ENCODE measurements at places on chromosomes 16 and 17. TPM values are rescaled to one million over a fixed set of nuclear protein-coding genes. Genes with fewer than 3 reads are reported as not detected.
A peak's percentile ranks its signal among the peaks of the same experiment; 100 is the strongest.

DNA sequence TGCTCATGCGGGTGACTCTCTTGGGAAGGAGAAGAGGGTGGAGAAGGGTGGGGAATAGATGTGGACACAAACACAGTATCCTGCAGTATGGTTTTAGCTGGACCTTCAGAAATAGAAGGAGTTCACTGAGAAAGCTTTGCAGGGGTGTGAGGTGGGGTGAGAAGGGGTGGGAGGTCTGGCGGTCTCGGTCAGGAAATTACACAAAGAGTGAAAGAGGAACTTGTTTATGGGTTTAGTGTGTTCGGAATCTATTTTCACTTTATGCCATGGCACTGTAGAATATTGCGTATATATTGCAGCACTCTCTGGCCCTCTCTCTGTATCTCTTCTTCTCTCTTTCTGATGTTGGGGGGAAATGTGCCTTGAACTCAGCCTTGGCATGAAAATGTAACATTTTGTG, 148.2 kb upstream of the GOT2 start:
- DNase-seq: no peak

GRCh38 chr16:50038286-50038685, 13.3 kb downstream of the CNEP1R1 start:
- DNase-seq: no peak

RTN4RL1 gene
- total RNA-seq: 0.51 TPM

DNA sequence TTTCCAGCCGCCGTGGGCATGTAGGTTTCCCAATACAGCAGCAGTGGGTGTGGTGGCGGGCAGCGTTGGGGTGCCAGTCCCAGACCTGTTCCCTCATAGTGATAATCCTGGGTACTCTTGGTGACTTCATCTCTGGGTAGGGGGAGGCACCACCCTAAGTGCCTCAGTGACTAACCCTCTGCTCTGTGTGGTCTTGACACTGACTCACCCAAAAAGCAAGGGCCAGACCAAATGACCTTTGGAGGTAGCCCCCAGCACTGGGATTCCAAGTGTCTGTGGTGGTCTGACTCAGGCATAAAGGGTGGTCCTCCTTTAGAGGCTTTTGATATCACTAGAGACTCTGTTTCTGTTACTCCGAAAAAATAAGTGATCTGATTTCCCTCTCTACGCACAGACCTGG, 908 bp downstream of the CALB2 start:
- no peak for DNase-seq

- no peak for DNase-seq
These were observed 241.3 kb upstream of the ZFHX3 start for GRCh38 chr16:73289232-73289631.

KRT222 gene
- 0.33 TPM for total RNA-seq

GRCh38 chr16:49148410-49148809, 133.2 kb downstream of the CBLN1 start:
- no peak for DNase-seq

DNA sequence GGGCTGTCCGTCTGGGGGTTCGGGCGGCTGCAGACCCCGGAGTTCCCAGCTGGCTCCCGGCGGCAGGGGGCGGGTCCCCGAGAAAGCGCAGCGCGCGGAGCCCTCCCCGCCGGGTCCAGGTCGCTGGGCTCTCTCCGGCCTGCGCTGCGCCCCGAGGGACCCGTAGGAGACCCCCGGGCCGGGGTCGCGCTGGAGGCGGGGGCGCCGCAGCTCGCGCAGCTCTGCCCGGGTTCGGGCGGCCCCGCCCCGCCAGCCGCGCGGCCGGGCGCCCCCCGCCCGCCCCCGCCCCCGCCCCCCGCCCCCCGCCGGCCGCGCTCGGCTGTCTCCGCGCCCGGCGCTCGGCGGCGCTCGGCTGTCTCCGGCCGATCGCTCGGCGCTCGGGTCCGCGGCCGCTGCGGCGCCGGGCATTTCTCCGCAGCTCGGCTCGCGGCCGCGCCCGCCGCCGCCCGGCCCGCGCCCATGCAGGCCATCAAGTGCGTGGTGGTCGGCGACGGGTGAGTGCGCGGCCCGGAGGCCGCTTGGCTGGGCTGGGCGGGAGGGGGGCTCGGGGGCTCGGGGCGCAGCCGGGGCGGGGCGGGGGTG, at the start of gene RAC3:
TSS of gene RAC3 (plus strand) at position 376 of the 582 bp plus-strand sequence. CDS start at position 460, 84 bp downstream.
- DNase-seq: peak; percentile 21

GRCh38 chr16:56603589-56603988, 4.8 kb upstream of the MT2A start:
- DNase-seq: peak; percentile 37

GRCh38 chr17:51231999-51232398, 27.9 kb downstream of the MBTD1 start:
- no peak for DNase-seq

PKMYT1 gene
- 0.26 TPM for total RNA-seq

GGNBP2 gene
- 63.2 TPM for total RNA-seq

GRCh38 chr16:57946181-57946801, 24.6 kb downstream of the CNGB1 start:
- no peak for DNase-seq

DNA sequence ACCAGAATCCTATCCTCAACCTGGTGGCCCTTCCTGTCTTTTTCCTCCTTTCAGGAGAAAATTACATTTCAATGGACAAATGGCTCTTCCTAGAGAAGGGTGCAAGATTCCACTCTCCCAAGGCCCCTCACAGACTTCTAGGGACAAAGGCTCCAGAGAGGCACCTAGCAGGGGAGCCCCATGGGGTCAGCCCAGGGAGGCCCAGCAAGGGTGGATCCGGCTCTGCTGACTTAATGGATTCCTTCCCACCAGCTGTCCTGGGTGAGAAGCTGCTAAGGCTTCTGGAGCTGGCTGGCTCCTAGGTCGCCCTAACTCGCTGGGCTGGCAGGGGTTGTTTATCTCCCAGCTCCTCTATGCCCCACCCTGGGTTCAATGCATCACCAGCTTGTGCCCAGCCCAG, 152.4 kb downstream of the ZNF423 start:
- no peak for DNase-seq

DNA sequence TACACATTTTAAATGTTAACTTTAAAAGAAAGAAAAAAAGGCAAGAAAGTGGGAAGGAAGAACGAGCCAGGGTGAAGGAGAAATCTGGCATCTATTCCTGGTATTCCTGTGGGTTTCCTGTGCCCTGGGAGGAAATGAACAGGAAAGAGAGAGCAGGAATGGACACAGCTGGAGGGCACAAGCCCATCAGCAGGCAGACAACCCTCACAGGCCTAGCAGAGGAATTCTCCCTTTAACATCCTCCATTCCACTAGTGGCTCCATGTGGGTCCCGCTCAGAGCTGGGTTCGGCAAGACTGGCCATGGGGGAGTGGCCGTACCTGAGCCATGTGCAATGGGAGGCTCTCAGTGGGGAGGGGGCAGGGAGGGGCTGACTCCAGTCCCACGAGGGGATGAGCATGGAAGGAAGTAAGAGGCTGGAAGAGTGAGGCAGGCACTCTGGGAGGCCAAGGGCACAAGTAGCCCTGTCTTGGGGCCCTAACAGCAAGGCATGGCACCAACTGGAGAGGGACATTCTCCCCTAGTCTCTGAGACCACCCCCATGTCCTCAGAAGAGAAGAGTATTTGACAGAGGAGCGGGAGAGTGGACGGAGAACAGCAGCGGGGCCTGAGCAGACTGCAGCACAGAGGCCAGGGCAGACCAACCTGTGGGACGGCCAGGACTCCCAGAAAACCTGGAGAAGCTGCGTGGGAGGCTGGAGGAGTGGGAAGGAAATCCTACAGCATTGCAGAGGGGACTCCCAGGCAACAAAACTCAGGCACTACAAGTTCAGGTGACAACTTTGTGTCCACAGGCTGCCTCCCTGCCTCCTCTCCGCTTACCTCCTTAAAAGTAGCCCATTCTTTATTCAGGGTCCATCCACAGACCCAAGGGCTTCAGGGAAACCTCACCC, 30.2 kb downstream of the TK2 start:
- no peak for DNase-seq

ASPA gene
- total RNA-seq: 4.6 TPM

GRCh38 chr17:75325827-75326225, 36.6 kb upstream of the SLC25A19 start:
- peak; percentile 84 for DNase-seq

DNA sequence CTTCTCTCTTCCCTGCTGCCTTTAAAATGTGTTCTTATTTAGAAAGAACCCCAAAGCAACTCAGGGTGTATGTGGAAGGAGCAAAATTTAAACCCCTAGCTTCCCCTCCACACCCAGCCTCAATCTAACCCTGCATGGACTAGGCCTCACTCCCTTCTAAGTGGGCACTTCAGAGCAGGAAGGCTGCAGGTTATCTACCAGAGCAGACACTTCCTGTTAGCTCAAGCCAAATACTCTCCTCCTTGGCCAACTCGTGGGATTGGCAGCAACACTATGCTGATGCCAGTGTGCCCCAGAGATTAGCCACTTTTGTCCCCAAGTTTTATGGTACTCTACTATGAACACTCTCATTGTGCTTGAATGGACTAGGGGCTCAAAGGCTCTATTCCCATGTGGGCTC, 35.6 kb downstream of the CCDC42 start:
- no peak for DNase-seq

ARHGDIG gene
- total RNA-seq: 0.77 TPM

GRCh38 chr17:6868582-6868981, 37.1 kb upstream of the TEKT1 start:
- DNase-seq: peak; percentile 25

DNA sequence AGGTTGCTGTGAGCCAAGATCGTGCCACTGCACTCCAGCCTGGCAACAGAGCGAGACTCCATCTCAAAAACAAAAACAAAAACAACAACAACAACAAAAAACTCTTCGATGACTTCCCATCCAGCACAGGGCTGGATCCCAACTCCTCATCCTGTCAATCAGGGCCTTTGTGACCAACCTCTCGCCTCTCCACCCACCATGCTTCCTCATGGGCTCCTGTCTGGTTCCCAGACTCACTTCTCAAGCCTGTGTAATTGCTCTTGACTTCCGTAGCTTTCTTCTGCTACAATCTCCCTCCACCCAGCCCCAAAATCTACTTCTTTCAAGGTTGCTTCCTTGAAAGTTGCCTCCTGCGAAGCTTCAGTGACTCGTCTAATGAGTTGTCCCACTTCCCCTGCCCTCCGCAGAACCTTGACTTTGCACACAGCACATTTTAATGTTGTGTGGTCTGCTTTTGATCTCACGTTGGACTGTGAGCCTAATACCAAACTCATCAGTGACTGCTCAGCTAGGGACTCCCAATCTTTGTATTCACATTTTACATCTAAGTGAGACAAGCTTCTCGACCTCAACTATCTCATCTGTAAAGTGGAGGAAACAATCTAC, 936 bp upstream of the RASL10B start:
- DNase-seq: no peak

ACSM5 gene
- not detected for total RNA-seq

GRCh38 chr17:8121681-8122421, 2.1 kb downstream of the HES7 start:
- peak; percentile 60 for DNase-seq

GNAO1 gene
- 0.26 TPM for total RNA-seq

DNA sequence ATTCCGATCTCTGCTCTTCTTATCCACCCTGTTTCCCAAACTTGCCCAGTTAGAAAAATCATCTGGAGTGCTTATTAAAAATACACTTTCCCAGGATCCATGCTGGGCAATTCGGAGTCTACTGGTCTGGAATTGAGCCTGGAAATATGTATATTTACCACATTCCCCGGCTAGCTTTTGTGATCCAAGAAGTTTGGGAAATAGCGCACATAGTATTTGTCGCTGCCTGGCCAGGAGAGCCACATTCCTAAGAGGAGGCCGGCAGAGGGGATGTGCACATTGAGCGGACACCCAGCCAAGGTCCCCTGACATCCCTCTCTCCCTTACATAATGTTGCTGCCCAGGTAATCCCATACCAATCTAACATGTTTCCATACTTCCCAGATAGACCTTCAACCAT, 62.1 kb upstream of the TMEM97 start:
- DNase-seq: no peak

GRCh38 chr16:78890373-78890895, 710.1 kb downstream of the MAF start:
- DNase-seq: no peak

DNA sequence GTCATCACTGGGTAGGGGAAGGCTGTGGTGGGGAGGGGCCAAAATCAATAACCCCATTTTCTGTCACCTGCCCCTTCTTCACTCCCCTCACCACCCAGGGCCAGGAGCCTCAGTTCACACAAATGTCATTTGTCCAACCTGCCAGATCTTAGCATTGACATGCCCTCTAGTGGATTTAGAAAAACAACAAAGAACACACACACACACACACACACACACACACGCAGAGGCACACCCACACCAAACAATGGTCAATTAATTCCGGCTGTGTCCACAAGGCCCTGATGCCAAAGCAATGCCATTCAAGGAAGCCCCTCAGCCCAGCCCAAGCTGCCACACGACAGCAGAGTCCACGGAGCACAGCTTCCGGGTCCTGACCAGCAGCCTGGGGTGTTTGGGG, 68.4 kb downstream of the NOG start:
- no peak for DNase-seq

- DNase-seq: no peak
These were observed 7.1 kb downstream of the KRT13 start for GRCh38 chr17:41498276-41498675.

PLEKHM1 gene
- 27.9 TPM for total RNA-seq

OR1D5 gene
- not detected for total RNA-seq

- peak; percentile 54 for DNase-seq
These were observed at the start of gene CEP112 for GRCh38 chr17:66191593-66192377. Gene CEP112, minus strand, starts transcription at chr17:66192133.

DNA sequence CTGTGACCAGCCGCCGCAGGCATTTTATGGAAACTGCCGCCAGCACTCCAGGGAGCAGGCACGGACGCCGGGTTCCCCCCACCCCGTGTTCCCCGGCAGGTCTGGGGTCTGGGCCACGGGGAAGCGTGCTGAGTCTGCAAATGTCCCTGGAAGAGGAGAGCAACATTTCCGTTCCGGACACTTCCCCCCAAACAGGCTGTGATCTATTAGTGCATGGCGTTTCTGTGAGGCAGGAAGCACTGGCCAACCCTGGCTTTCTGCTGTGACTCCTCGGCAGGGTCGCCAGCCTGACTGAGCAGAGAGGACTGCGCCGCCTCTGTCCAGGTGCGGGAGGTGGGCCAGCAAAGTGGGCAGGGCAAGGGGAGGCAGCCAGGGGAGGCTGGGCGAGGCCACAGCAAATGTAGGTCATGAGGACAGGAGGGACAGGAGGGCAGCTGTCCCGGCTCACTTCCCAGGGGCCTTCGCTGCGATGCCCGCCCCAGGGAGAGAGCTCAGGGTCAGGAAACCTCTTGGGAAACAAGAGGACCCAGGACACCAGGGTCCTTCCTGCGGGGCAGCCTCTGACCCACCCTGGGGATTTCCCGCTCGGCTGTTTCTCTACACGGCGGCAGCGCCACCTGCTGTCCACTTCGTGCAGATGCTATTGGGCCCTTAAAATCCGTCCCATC, 9.5 kb downstream of the FOXF1 start:
- DNase-seq: peak; percentile 40

FOXN1 gene
- total RNA-seq: not detected

ZNF18 gene
- total RNA-seq: 16.8 TPM

NCBP3 gene
- total RNA-seq: 23.3 TPM

Measured in fibroblast of lung (primary cell).